Stimulated activated CD8-positive, alpha-beta memory T cell treated with anti-CD3 and anti-CD28 coated beads, Interleukin-15, amount 100 ng/mL, for 48 hours (primary cell): ENCODE measurements at places on chromosomes 16 and 17.

GRCh38 chr16:89430436-89431157, 59.8 kb downstream of the ANKRD11 start:
- no peak for DNase-seq

DNA sequence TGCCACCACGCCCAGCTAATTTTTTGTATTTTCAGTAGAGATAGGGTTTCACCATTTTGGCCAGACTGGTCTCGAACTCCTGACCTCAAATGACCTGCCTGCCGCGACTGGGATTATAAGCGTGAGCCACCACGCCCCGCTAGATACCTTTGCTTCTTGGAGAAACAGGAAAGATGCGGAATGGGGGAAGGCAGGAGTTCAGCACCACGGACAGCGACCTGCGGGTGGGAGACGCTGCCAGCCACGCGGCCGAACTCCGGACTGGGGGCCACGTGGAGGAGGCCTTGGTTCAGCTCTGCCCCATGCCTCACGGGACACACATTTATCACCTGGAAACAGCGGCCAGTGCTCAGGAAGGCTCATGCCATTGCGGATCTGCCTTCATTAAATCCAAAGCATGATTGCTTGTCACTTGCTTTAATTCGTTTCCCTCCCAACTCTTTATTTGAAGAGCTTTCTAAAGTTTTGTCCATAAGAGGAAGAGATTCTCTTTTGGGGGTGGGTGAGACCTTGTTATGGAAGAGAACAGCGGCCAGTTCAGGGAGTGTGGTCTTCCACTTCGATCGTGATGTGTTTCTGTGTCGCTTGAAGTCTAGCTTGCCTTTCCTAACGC, 219.9 kb downstream of the ENGASE start:
- DNase-seq = peak; percentile 11

GRCh38 chr17:7745748-7746470, 28.4 kb downstream of the DNAH2 start:
- DNase-seq = no peak

DNA sequence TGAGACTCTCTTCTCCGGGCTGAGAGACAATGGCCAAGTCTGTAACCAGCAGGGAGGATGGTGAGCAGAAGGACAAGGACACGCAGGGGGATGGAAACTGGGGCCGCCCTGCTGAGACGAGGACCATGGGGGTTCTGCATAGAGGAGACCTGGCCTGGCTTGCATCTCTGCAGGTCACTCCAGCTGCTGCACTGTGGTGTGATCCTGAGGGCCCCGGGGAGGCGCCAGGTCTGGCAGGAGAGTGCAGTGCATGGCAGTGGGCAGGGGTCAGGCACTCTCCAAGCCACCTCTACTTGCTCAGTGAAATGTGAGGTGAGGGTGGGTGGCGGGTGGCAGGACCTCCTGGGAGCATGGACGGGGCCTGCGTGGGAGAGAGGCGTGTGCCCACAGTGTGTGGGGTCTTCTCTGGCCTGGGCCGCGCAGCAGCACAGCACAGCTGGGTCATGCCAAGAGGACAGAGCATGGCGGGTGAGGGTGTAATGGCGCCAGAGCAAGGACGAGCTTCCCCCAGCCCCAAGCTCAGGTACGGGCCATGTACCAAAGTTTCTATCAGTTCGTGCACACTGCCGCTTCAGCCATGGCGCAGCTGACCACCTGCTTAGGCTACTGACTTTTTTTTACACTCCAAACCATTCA, 43.1 kb downstream of the KLHDC4 start:
- DNase-seq = no peak

DNA sequence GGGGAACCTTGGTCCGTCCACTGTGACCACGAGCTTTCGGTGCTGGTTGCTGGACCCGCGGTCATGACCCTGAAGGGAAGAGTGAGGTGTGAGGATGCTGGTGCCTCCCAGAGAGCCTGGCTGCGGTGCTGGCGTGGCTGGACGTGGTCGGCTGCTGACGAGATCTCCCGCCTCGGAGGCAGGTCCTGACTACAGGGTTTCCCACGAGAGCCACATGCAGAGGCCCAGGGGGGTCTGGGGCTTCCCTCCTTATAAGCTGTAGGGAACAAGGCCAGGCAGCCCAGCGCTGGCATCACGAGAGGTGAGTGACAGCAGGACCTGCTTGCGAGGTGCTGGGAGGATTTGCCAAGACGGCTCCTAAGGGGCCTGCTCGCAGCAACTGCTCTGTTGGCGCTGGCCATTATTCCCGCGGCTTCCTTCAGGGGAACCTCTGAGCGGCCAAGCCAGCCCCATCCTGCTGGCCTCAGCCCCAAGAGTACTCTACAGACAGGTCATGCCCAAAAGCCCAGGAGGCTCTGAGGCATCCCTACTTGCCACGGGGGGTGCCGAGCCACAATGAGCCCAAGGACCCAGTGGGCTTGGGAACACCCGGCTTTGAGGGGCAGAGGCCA, 134.8 kb downstream of the FOXL1 start:
- DNase-seq = no peak

DNA sequence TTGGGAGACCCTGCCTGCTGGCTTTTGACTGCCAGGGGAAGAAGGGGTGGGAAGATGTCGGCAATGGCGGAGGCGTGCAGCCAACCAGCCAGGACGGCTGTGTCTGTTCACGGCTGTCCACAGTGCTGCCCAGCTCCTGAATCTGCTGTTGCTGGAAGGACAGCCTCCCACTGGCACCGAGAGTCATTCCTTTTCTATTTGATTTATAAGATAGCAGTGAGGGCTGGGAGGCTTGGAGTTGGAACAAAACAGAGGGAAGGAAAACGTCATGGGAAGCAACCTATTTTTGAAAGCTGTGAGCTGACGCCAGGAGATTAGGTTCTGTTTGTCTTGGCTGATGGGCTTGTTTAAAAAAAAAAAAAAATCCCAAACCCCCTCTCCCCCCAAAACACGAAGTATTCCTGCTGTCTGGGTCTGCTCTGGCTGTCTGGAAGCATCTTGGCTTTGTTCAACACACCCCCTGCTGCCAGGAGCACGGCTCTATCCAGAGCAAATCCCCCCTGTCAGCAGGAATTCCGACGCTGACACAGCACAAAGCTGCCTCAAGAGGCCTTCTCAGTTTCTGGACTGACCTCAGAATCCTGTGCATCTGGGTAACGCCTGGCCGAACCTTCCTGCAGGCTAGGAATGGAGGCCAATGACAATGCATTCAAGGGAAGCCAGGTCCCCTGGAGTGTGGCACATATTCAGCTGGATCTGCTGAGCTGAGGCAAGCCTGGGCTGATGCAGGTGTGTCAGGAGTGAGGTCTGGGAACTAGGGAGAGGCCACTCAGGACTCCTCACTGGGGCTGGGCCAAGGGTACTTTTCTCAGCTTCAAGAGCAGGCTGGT, 41.0 kb upstream of the SREBF1 start:
- no peak for DNase-seq

GRCh38 chr16:85193115-85193493, 80.8 kb upstream of the CIBAR2 start:
- DNase-seq = no peak

DNA sequence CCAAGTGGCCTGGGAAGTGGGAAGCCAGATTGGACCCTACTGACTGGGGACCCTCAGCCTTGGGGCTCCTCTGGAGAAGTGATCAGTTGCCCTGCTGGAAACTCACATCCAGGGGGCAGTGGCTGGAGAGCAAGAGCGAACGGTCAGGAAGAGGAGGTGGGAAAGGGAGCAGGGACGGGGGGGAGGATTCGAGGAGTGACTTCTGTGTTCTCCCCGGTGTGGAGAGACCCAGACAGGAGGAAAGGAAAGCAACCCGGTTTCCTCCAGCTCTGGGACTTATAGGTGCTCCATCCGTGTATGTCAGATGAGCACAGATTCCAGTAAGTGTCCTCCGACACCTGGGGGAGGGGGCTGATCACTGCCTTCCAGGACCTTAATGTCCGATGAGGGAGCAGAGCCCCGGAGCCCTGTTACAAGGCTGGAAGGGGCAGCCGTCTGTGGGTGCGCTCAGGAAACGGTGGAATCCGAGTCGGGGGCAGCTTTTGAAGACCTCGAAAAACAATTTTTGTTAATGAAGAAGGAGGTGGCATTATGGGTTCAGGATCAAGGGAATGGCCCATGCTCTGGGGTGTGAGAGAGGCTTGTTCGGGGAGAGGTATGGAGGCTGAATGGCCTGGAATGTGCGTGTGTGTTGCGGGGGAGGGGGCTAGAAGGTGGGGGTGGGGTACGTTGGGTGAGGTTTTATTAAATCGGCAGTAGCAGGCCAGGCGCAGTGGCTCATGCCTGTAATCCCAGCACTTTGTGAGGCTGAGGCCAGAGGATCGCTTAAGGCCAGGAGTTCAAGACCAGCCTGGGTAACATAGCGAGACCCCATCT, 34.8 kb upstream of the NDRG4 start:
- DNase-seq = no peak

- no peak for DNase-seq
Observed at GRCh38 chr17:53574038-53574437, 248.7 kb upstream of the KIF2B start.

- no peak for DNase-seq
Observed at GRCh38 chr16:19308392-19308791, 22.9 kb downstream of the CLEC19A start.

- DNase-seq = no peak
Observed at GRCh38 chr17:52823155-52823554, 664.6 kb upstream of the CA10 start.

- DNase-seq = no peak
Observed at GRCh38 chr17:64002658-64003525, 4.7 kb downstream of the PRR29 start.

- DNase-seq = no peak
Observed at GRCh38 chr17:38729368-38729885, 714 bp upstream of the CISD3 start.

- DNase-seq = no peak
Observed at GRCh38 chr16:2811703-2812471, 5.2 kb upstream of the PRSS21 start.

GRCh38 chr17:77534137-77534536, 393.4 kb downstream of the SEC14L1 start:
- DNase-seq = no peak

DNA sequence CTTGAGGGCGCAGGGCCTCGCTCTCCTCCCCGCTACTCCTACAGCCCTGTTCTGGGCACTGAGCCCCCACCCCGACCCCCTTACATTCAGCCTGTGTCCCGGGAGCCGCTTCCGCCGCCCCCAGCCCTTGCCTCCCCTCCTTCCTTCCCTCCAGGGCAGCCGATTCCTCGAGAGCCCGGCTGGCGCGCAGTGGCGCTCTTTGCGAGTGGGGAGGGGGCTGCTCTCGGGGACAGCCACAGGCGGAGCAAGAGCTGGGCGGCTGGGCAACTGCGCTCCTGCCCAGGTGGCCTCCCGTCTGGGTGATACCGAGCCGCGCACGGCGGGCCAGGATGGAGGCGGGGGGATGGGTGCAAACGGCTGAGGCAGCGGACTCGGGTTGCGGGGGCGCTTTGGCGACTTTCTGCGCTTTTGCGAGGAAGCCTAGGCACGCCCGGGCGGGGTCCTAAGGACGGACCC, 1.2 kb downstream of the MMP15 start:
- no peak for DNase-seq

GRCh38 chr17:4358154-4358553, 8.3 kb downstream of the UBE2G1 start:
- no peak for DNase-seq

DNA sequence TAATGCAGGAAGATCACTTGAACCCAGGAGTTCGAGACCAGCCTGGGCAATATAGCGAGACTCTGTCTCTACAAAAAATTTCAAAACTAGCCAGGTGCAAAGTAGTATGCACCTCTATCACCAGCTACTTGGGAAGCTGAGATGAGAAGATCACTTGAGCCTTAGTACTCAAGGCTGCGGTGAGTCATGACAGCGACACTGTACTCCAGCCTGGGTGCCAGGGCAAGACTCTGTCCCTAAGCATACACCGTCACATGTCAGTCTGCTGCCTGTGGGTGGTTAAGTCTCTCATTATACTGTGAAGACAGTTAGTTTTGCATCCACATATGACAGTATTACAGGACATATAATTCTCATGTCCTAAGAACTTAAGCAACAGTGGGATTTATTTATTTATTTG, 21.8 kb downstream of the NMRAL1 start:
- no peak for DNase-seq

DNA sequence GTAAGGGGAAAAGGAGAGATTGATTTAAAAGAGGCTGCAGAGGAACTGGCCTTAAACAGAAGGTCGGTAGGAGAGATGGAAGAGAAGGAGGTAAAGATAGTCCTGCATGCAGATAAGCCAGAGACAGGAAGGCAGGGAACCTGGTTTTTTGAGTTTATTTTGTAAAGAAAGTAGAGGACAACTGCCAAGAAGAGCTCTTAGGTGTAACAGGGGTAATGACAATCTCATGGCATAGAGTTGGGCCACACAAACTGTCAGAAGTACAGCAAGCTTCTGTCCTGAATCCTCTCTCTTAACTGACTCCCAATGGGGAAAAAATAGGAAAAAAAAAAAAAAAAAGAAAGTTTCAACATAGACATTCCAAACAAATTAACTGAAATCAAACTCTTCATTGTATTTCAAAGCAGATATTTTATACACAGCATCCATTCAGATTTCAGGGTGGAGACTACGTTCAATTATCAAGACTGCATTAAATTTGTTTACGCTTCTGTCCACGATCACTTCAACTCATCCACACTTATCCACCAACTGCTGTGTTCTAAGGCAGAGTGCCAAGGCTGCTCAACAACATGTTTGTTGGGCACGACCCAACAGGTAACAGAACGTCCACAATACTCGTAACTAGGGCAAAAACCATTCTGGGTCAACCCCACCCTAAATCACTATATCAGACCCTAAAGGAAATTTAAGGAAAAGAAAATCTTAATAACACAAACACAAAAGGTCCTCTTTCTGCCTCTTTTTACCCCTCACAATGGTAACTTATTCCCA, 34.9 kb downstream of the USP31 start:
- DNase-seq = no peak

- no peak for DNase-seq
Observed at GRCh38 chr17:9658593-9659211, 13.4 kb downstream of the USP43 start.

DNA sequence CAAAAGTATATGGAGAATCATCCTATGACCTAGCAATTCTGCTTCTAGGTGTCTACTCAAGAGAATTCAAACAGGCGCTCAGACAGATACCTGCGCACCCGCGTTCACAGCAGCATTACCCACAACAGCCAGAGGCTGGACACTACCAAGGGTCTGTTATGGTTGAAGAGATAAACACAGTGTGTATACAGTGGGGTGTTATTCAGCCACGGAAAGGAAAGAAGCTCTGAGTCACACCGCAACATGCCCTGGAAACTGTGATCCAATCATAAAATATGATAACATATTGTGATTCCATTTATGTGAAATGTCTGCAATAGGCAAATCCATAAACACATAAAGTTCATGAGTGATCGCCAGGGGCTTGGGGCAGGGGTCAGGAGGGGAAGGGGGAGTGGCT, 18.0 kb upstream of the JPH3 start:
- no peak for DNase-seq

GRCh38 chr16:25690552-25691143, 1.1 kb upstream of the HS3ST4 start:
- DNase-seq = no peak

GRCh38 chr16:89187032-89187769, 13.1 kb downstream of the SLC22A31 start:
- DNase-seq = no peak

DNA sequence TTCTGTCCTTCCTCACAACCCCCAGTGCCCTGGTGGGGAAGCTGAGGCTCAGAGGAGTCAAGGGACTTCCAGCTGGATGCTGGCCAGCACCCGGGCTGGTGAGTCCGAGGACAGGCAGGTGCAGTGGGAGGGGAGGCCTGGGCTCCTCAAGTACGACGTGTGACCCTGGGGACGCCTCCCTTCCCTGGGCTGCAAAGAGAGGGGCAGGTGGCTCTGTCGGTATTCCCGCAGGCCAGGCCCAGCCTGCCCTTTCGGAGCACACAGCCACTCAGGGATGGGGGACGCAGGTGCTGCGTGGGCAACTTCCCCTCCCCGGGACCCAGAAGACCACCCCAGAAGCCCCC, 33.1 kb upstream of the PVALEF start:
- DNase-seq = no peak
